Activated naive CD8-positive, alpha-beta T cell treated with anti-CD3 and anti-CD28 coated beads for 36 hours (primary cell): ENCODE measurements at places on chromosomes 2 and 18.
A peak's percentile ranks its signal among the peaks of the same experiment; 100 is the strongest.

DNA sequence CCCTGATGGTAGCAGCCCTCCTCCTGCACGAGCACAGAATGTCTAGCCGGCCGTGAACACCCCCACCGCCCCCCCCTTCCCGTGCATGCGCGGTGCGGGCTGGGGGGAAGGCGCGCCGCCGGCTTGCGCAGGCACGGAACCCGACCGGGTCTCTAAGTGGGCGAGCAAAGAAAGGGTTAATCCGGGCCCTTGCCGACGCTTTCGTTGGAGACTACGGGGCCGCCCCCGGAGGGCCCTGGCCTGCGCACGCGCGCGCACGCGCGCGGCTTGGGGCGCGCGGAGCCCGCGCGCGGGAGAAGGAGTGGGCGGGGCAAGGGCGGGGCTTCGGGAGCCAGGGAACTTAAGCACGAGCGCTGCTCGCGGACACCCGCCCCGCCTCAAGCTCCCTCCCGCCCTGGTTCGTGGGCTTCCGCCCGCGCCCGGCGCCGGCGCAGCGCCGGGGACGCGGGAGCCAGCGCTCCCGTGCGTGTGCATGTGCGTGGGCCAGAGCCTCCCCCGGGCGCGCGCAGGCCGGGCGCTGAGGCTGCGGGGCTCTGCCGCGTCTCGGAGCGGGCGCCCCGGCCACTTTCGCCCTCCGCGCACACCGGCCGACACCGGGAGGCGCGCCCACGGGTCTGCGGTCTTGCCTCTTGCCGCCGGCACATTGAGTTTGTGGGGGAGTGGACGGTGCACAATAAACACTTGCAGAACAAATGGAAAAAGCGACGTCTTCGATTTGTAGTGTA lies 617 bp upstream of the ZBTB14 start:
- peak overlapping the region; percentile 97 for H3K27ac ChIP-seq
- peaks cover 35% of the 10 kb centered on the region for H3K4me1 ChIP-seq
- peak overlapping the region; percentile 93 for H3K4me3 ChIP-seq
- peaks cover 4% of the 10 kb centered on the region for H3K27me3 ChIP-seq

GRCh38 chr18:49023938-49024803 lies 73.4 kb upstream of the SMAD7 start:
- no peak for DNase-seq
- H3K27ac ChIP-seq: no peak overlapping the region
- no peak overlapping the region for H3K4me3 ChIP-seq
- no peaks in the 10 kb centered on the region for H3K27me3 ChIP-seq

DNA sequence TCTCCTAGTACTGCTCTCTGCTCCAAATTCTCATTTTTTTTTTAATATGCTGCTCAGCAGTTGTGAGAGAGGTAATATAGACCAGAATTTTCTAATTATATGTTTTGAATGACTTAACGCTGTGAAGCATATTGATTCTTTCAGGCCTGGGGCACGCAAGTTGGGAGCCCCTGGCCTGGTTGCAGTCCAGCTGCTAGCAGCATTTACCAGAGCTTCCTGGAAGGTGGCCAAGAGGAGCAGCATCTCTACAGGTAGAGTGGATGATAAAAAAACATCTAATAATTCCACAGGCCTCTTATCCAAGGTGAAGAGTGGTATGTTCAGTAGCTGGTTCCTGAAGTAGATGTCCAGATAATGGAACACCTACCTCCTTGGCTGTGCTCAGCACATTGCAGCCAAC lies 7.3 kb upstream of the UGP2 start:
- no peak overlapping the region for H3K4me3 ChIP-seq
- no peak overlapping the region for H3K27ac ChIP-seq
- peaks cover 7% of the 10 kb centered on the region for H3K27me3 ChIP-seq
- no peaks in the 10 kb centered on the region for H3K4me1 ChIP-seq

GRCh38 chr2:134711692-134712091 lies 7.1 kb downstream of the TMEM163 start:
- DNase-seq: no peak
- peaks cover 17% of the 10 kb centered on the region for H3K4me1 ChIP-seq
- no peak overlapping the region for H3K27ac ChIP-seq
- H3K4me3 ChIP-seq: no peak overlapping the region
- H3K27me3 ChIP-seq: peaks cover 89% of the 10 kb centered on the region
- H3K36me3 ChIP-seq: no peaks in the 10 kb centered on the region

- no peak for DNase-seq
- H3K36me3 ChIP-seq: no peaks in the 10 kb centered on the region
- H3K27ac ChIP-seq: no peak overlapping the region
Observed at GRCh38 chr18:10688766-10689165, 162.9 kb downstream of the NAPG start.

DNA sequence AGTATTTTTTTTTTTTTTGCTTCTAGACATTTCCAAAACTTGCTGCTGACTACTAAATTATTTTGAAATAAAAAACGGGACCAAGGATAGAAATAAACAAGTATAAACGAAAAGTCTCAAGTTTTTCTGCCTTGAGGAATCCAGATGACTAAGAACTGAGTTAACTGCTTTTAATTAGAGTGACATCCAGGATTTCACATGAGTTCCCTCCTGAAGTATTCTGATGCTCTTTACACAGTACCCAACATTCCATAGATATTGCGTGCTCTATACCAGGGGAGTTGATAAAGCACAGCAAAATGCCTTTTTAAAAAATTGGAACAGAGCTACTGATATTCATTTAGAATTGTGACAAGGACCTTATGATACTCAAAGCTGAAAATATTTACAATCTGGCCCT lies 618.0 kb downstream of the CCDC85A start:
- H3K4me3 ChIP-seq: no peak overlapping the region
- H3K4me1 ChIP-seq: no peaks in the 10 kb centered on the region
- H3K27ac ChIP-seq: no peak overlapping the region
- no peaks in the 10 kb centered on the region for H3K27me3 ChIP-seq
- H3K36me3 ChIP-seq: no peaks in the 10 kb centered on the region
- no peak for DNase-seq

DNA sequence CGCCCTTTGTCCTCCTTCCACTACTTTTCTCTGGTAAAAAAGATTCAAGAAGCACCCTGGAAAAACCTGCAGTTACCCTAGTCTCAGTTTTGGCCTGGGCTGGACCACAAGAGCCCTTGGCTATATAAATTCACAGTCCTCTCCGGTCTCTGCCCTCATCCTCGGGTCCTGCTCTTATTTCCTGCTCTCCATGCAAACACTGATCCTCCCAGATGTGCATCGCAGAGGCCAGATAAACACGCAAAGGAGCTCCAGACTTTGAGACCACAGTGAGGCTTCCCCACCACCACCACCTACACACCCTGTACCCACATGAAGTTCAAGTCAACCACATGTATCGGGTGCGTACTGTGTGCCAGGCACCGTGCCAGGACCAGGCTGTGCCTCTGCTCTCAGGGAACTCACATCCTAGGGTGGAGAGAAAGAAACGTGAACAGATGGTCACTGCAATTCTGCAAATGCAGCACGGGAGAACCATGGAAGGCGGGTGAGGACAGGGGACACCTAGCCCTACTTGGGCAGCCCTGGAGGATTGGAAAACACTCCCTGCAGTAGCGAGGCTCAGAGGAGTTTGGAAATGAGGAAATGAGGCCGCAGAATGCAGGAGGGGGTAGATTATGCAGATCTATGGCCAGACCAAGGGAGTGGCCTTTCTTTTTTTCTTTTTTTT lies 7.4 kb downstream of the CTDSP1 start:
- DNase-seq: peak; percentile 66
- H3K4me3 ChIP-seq: peak overlapping the region; percentile 74
- H3K36me3 ChIP-seq: peaks cover 19% of the 10 kb centered on the region
- H3K27me3 ChIP-seq: peaks cover 13% of the 10 kb centered on the region
